ENCODE measurements at places on chromosomes 2 and 18.

DNA sequence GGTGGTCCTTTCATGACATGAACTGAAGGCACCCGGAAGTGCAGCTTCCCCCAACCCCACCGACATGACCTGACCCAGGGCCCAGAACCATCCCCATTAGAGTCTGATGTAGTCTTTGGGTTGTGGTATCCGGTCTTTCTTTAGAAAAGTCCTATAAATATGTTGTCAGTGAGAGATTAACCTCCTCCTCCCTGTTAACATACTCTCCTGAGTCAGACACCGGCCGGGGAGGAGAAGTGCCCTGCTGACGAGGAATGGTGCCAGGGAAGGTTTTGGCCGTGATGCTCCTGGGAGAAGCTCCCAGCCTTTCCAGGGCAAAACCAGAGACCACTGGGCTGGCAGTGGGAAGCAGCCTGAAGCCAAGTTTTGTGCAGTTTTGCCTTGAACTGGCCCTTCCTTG is 109.0 kb downstream of the LAMA3 start:
- DNase-seq, result no peak

- no peak for DNase-seq
Measured at GRCh38 chr18:60755134-60755533, 382.6 kb upstream of the MC4R start.

DNA sequence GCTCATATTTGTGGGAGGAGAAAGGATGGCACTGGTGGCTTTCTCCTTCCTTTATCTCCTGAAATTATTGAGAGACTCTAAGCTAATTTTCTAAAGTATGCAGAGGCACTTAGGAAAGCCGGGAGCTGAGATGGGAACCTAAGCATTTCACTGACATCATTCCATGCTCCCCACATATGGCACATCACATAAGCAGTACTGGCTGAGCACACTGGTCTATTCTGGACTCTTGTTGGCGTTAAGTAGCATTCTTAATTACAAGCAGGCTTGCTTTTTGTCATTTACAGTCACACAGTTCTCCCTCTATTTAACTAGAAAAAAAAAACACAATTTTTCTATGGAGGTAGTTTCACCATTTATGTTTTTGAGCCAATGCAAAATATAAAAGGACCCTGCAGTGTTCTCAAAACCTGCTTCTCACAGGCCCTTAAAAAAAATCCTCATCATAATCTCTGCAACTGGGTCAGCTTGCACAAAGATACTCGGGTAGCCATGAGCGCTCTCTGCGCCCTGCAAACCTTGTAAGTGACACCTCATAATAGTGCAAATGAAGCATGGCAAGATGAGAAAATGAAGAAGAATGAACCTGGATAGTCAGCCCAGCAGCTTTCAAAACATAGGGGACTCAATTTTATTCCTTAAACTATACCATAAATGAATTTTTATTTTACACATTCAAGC is 688.6 kb downstream of the NRXN1 start:
- DNase-seq, result no peak

DNA sequence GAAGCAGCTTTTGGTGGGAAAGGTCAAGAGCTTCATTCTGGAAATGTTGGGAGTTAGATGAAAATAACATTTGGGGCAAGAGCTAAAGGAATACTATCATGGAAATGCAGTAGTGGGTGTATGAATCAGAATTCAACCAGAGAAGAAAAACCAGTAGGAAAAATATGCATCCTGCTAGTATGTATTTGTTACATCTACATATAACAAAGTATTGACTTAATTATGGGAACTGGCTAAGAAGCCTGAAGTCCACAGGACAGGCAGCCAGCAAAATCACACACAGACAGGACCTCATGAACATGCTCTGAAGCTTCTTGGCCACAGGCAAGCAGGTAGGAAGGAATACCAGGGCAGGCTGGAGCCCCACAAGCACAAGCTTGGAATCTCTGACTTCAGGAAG is 185.8 kb downstream of the FBXO15 start:
- DNase-seq, result no peak

- DNase-seq, result no peak
Measured at GRCh38 chr18:10759241-10759640, 233.4 kb downstream of the NAPG start.

- DNase-seq, result no peak
Measured at GRCh38 chr2:184633726-184634125, 35.4 kb downstream of the ZNF804A start.

- no peak for DNase-seq
Measured at GRCh38 chr2:102190430-102191107, 3.7 kb downstream of the IL1RL2 start.

DNA sequence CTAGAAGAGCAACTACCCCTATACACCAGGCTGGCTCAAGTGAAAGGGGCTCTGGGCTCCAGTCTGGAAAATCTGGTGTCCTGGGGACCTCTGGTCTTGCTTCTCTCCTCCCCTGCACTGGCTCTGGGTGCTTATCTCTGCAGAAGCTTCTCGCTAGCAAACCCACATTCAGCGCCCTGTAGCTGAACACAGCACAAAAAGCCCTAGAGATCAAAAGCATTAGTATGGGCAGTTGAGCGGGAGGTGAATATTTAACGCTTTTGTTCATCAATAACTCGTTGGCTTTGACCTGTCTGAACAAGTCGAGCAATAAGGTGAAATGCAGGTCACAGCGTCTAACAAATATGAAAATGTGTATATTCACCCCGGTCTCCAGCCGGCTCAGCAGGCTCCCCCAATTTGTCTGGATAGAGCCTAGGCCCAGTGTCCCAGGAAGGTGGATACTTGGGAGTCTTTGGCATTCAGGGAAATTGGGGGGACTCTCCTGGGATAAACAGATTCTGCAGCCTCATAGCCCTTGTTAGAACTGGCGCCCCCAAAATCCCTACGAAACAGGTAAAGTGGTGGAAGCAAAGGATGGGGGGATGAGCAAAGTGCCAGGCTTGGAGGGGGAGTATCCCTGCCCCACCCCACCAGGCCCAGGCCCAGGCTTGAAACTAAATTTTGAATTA is 2.5 kb upstream of the HOXD4 start:
- DNase-seq, result no peak

DNA sequence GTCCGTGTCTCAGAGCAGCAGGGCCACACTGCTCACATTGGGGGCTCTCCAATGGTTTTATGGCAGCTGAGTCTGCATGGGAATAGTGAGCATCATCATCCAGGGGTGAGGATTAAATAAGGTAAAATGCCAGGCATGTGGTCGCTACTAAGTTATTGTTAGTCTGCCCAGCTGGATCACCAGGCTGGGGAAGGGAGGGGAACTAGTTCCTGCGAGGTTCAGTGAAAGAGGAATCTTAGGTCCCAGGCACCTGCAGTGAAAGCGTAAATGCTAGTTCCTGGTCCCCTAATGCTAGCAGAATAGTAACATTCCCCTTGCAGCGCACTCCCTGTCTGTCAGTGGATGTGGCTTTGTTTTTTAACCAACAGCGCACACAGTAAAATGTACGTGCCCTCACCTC is 60.1 kb downstream of the ARHGEF4 start:
- no peak for DNase-seq

- no peak for DNase-seq
Measured at GRCh38 chr2:30192314-30192713, 39.0 kb upstream of the LBH start.

- DNase-seq, result no peak
Measured at GRCh38 chr2:113784823-113785744, 28.6 kb upstream of the SLC35F5 start.

GRCh38 chr18:13370995-13371625 is 152.6 kb downstream of the LDLRAD4 start:
- DNase-seq, result no peak

GRCh38 chr2:100212850-100213249 is 70.5 kb upstream of the AFF3 start:
- DNase-seq, result no peak

GRCh38 chr18:11391661-11392060 is 217.7 kb upstream of the SLC35G4 start:
- no peak for DNase-seq

DNA sequence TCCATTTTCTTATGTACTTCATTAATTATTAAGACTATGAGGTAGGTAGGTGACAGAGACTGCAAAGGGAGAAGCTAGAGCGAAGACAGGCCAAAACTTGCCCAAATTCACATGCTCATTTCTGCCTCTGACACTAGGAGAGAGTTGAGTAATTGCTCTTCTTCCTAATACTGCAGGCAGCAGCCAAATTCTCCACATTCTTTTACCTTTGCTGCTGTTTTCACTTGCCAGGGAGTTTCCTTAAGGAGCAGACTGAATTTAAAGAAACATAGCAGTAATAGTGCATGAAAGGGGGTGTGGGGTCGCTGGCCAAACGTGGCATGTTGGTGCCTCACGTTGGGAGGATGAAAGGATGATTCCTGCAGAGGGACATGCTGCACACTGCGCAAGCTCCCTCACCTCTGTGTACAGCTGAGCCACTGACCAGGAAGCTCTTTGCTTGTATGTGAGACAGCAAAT is 12.3 kb downstream of the CRIM1 start:
- DNase-seq, result no peak

DNA sequence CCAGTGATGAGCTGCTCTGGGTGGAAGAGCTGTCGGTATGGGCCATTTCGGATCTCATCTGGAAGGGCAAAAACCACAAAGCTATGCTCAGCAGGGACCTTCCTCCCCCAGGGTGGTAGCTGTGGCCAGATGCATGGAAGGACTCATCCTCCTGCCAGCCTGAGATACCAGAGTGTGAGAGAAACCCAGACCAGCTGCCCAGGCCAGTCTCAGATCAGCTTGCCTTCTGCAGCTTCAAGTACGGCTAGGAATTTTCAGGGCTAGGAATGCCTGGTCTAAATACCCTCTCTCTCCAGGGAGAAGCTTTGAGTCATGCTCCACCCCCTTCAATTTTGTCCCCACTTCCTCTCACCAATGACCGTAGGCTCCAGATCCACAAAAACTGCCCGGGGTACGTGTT is 1.4 kb upstream of the TUBA4B start:
- no peak for DNase-seq

DNA sequence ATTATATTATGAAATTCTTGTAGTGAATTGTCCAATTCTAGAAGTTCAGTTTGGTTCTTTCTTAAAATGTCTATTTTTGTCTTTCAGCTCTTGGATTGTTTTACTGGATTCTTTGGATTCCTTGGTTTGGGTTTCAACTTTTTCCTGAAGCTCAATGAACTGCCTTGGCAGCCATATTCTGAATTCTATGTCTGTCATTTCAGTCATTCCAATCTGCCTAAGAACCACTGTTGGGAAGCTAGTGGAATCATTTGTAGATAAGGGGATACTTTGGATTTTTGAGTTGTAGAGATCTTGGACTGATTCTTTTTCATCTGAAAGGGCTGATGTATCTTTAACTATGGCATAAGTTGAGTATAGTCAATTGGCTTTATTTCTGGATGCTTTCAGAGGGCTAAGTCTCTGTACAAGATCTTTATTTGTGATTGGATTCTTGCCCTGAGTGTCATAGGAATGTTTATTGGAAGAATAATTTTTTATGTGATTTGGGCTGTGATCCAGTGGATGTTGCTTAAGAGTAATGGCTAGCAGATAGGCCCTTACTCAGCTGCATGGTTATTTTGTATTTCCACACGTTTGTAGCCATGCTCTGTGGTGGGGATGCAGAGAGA is 42.3 kb downstream of the SERPINB7 start:
- DNase-seq, result no peak

DNA sequence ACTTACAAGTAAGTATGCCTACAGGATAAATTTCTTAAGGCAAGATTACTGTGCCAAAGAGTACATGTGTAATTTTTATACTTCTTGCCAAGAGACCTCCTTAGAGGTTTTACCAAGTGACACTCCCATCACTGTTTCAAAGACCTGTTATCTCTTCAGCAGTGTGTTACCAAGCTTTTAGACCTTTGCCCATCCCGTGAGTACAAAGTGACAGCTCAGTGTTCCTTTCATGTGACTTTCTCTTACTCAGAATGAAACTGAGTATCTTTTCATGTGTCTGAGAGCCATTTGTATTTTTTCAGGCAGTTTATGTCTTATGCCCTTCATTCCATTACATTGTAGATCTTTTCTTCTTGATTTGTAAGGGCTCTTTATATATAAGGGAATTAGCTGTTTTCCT is 287.5 kb upstream of the SALL3 start:
- DNase-seq, result no peak

GRCh38 chr2:11742317-11742701 is 4.1 kb upstream of the LPIN1 start:
- no peak for DNase-seq

DNA sequence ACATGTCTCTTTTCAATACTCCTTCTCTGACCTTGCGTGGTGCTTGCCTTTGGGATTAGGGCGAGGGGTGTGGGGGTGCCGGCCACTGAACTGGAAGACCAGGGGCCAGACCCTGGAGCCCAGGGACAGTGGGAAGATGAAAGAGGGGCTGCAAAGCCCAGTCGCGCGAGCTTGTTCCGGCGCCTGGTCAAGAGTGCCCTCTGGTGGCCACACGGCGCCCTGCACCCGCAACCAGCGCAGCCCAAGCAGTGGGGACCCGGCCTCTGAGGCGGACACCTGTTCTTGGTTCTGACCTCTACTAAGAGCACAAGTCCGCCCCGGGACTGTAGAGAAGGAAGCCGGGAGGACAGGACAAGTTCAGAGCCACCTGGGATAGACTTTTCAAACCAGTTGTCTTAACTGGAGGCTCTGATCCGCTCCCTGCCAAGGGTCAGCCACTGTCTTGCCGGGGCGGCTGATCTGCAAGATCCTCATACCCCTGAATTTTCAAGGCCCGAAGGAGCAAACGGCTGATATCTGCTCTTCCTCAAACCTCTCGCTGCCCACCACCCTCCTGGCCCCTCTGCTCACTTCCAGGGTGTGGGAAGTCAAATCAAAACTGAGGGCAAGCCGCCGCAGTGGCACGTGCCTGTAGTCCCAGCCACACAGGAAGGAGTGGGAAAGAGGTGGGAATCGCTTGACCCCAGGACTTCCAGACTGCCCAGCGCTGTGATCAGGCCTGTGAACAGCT is 14.9 kb upstream of the MSH6 start:
- peak; percentile 67 for DNase-seq

GRCh38 chr2:219433666-219434467 is 776 bp upstream of the SPEG start:
- peak; percentile 39 for DNase-seq

DNA sequence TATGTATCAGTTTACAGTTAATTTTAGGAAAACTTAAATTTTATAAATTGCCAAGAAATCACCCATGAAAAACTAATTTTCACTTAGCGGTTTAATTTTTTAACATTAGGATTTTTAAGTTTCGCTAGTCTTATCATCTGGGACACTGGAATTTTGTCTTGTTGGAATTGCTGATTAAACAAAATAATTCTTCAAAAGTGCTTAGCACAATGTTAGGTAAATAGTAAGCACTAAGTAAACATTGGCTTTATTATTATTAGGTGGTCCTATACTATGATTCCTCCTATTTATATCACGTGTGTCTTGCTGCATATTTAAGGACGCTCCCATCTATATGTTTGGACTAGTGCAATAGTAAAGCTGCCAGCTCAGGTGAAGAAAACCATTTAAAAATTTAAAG is 54.6 kb upstream of the MAP4K3 start:
- no peak for DNase-seq

GRCh38 chr2:52365946-52366345 is 1334.0 kb upstream of the NRXN1 start:
- no peak for DNase-seq

- no peak for DNase-seq
Measured at GRCh38 chr2:159591221-159591620, 25.1 kb downstream of the BAZ2B start.

GRCh38 chr2:86078774-86079545 is 26.7 kb downstream of the POLR1A start:
- no peak for DNase-seq

GRCh38 chr2:236731767-236732580 is 162.3 kb downstream of the ACKR3 start:
- DNase-seq, result no peak
